PC-3 (cell line): ENCODE measurements at places on chromosomes 13 and 19. TPM values are rescaled to one million over a fixed set of nuclear protein-coding genes. Genes with fewer than 3 reads are reported as not detected.

EBI3 gene
- not detected in 2 replicates for total RNA-seq

KLK12 gene
- not detected in 2 replicates for total RNA-seq

ZNF575 gene
- total RNA-seq = 0.98 TPM in 1 of 2 replicates, not detected in the other

- no peak for DNase-seq
Observed at GRCh38 chr13:74093691-74094090, 40.5 kb downstream of the KLF12 start.

DNA sequence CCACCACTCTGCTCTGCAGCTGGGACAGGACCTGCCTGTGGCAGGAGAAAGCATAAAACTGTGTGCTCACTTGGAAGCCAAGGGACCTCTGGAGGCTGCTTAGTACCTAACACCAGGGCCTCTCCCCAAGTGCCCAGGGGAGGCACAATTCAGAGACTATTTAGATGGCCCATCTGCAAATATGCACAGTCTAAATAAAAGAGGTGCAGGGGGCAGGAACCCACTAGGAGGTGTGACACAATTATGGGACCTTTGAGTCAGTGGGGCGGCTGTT lies 32.6 kb upstream of the EPHX3 start:
- DNase-seq = no peak

GRCh38 chr13:65926750-65927171 lies 1303.4 kb downstream of the PCDH9 start:
- DNase-seq = peak; percentile 85

GRCh38 chr13:99969919-99970650 lies 1.5 kb downstream of the ZIC5 start:
- DNase-seq = no peak

- no peak for DNase-seq
Observed at GRCh38 chr19:49772850-49773432, 6.1 kb downstream of the AP2A1 start.

DNA sequence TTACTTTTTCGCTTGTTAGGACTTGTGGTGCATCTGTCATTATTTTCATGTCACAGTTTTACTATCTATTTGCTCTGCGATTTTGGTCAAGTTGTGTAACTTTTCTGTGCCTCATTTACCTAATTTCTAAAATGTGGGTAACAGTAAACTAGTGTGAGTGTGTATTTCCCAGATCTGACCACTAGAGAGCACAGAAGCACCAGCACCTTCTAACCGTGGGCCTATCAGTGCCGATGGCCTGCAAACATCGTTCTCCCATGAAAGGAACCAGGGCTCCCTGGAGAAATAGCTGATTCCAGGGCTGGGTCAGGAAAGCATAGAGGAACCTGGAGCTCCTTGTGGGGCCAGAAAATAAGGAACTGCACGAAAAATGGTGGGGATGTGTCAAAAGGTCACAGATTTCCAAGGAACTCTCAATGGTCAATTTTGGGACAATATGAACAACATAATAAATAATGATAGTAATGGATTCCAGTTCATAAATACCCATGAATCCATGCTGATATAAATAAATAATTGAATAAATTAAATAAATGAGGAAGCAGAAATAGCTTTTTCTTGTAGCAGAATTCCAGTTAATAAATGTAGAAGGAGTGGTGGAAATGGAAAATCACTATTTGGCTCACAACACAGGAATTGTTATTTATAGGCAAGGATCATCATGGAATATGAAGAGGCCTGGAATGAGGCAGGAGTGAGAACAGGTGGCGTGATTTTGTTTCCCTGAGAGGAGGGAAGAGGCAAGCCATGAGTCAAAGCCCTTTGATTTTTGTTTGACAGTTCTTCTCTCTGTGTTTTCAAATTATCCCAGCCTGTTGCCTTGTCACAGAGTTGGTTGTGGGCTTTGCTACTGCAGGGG lies 31.1 kb downstream of the CEACAM8 start:
- DNase-seq = peak; percentile 54

GRCh38 chr19:35641515-35642151 lies at the start of gene ETV2:
Gene ETV2, plus strand, starts transcription at chr19:35641745. Its CDS starts 716 bp downstream, at chr19:35642461.
- no peak for DNase-seq

DNA sequence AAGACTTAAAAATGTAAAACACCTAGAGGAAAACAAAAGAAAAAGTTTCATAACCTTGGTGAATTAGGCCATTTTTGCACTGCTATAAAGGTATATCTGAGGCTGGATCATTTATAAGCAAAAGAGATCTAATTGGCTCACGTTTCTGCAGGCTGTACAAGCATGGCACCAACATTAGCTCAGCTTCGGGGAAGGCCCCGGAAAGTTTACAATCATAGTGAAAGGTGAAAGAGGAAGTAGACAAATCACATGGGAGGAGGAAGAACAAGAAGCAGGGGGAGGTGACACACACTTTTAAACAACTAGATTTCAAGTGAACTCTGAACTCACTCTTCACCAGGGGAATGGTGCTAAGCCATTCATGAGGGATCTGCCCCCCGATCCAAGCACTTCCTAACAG lies 1358.5 kb upstream of the PCDH9 start:
- DNase-seq = no peak

DNA sequence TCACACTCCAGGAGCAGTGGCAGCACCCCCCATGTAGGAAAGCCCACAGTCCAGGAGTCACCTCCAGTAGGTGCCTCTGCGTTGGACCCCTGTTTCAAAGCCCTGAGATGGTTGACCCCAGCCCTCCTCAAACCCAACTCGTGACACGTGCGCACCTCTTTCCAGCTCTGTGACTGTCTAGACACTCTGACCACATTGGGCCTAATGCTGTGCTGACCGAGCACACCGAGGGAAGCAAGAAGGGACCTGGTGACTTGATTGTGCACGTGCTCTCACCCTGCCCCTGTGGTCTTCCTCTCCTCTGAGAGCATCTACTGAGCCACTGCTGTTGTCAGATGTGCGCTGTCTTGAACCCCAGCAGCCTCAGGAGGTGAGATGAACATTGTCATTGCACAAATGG lies 22.9 kb upstream of the SLC35E1 start:
- DNase-seq = no peak

DNA sequence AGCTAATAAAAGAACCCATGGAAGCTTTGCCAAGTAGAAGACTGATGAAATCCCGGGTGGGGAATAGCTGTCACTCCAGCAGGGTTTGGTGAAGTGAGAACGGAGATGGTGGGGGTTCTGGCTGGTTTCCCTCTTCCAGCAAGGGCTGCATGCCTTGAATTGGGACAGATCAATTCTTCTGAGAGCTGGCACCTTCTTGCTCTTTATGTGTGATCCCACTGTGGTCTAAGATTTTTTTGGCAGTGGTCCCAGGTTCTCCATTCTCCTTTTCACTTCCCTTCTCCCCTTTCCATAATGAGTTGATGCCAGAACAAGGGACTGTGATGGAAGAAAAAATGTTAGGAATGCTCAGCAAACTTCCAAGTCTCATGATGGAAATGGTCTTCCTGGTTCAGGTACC lies 50.0 kb downstream of the TNFSF11 start:
- no peak for DNase-seq

GRCh38 chr19:46489445-46490272 lies 6.0 kb downstream of the PNMA8B start:
- DNase-seq = no peak

- DNase-seq = no peak
Observed at GRCh38 chr19:46503848-46504453, 8.3 kb upstream of the PNMA8B start.

- no peak for DNase-seq
Observed at GRCh38 chr19:35986664-35987570, 8.1 kb upstream of the SDHAF1 start.

DNA sequence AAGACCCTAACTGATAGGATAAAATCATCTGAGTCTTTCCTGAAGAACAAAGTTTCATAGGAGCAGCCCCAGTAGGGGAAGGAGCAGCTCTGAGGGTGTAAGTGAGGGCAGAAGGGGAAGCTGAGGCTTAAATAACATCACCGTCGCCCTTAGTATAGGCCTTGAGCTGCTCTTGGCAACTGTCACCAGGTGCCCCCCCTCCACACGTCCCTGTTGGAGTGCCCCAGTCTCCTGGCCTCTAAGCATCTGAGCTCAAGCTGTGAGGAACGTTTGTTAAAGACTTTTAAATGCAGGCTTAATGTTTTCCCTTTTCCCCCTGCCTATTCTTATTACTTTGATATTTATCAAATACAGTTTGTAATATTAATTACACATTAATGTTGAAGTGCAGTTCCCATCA lies 170.6 kb downstream of the ZIC5 start:
- no peak for DNase-seq
